Stimulated activated CD4-positive, alpha-beta T cell treated with anti-CD3 and anti-CD28 coated beads, Interleukin-12 subunit alpha, Interleukin-12 subunit beta, amount 100 ng/mL, for 24 hours (primary cell): ENCODE measurements at places on chromosomes 6 and 20.

- DNase-seq: no peak
Observed at GRCh38 chr20:18397030-18397429, 69.8 kb downstream of the DZANK1 start.

GRCh38 chr6:157471077-157471686 is 90.2 kb downstream of the ZDHHC14 start:
- DNase-seq: no peak

DNA sequence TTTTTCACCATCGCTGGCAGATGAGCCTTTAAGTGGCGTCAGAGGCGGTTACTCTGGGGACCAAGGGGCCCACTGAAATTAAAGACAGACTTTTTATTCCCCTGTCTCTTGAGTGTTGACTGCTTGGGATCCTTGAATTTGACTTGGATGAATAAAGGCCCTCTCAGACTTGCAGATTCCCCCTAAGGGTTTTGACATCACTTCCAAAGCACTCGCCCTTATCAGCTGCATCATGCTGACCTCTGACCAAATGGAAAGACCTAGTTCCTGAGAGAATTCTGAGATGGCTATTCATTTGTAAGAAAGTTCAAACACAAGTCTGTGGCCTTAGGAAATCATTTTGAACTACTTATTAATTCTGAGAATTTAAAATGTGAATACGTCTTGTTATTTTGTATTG is 13.5 kb upstream of the MOXD1 start:
- no peak for DNase-seq

- DNase-seq: no peak
Observed at GRCh38 chr20:59064214-59064722, 21.7 kb upstream of the PRELID3B start.

GRCh38 chr6:20946022-20946421 is 411.8 kb downstream of the CDKAL1 start:
- DNase-seq: no peak

DNA sequence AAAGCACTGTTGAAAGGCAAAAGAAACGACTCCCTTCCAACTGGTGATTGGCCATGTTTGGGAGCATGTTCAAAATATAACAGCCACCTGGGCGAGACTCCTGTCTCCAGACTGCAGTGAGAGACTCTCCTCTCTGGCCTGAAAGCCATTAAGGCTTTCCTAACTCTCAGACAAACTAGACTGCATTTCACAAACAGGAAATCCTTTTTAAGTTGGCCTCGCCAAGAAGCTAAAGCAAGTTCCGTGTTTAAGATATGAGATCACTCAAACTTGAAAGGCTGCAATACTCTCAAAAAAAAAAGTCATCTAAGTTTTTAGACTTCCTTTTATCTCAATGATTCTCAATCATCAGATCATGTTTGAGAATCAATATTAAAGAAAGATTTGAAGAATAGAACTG is 117.0 kb downstream of the TFAP2A start:
- no peak for DNase-seq

DNA sequence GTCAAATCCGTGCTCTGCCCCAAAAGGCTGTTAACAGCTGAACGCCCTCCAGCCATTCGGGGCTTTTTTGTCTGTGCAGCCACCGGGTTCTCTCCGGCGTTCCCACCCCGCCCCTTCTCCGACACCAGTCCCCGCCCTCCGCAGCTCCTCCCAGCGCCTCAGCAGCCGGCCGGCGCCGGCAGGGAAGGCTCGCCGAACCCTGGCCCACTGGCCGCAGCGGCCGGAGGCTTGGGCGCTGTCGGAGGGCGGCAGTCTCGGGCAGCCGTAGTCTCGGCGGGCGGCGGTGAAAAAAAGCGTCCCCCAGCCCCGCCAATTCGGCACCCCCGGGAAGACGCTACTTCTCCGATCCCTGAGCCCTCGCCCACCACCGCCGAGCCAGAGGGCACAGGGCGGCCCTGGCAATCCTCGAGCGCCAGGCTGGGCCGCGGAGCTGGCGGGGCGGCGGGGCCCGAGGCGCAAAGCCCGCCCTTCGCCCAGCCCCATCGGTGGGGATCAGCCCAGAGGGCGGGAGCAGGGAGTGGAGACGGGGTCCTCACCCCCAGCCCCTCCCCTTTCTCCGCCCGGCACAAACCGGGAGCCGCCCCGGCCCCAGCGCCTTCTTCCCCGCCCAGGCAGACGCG is at the start of gene SESN1:
Gene SESN1 (minus strand): TSS at position 431 of the 620 bp plus-strand sequence. CDS start 773 bp downstream, outside the sequence.
- peak; percentile 69 for DNase-seq

- peak; percentile 88 for DNase-seq
Observed at GRCh38 chr6:157323255-157323965, at the start of gene TMEM242. TSS of gene TMEM242 (minus strand) at chr6:157323519. CDS start at chr6:157323499, 20 bp downstream.

DNA sequence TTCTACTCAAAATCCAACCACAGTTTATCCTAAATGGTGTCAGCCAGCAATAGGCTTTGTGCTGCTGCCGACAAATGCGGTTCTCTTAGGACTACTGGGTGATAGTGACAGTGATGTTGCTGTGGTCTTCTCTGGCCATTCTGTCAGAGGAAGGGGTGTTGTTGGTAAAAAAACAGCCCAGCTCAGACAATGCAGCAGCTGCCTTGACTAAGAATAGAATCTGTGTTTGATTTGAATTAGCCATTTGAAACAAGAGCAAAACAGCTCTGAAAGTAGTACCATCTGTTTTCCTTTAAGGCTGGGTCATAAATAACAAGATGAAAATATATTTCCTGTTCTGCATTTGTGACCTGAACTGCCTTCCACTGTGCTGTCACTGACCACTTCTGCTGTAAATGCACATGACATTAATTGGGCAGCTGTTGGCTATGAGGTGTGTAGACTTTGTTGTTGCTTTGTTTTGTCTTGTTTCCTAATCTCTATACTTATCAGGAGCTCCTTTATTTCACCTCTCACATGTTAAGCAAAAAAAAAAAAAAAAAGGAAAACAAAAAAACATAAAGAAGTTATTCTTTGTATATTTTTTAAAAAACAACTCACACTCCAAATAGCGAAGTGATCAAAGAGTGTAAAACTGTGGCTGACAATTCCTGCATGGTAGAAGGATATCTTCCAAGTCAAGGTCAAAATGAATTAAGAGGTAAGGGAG is 497.8 kb upstream of the ARID1B start:
- DNase-seq: no peak

DNA sequence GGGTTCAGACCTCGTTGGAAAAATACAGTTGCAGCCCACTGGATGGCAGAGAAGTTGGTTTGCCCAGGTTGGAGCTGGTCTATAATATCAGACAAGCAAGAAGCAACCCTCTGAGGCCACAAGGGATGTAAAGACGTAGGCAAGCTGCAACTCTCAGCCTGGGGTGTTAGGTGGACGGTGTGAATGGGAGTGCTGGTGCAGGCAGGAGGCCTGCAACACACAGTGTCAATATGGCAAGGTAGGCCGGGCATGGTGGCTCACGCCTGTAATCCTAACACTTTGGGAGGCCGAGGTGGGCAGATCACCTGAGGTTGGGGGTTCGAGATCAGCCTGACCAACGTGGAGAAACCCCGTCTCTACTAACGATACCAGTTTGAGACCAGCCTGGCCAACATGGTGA is 10.5 kb downstream of the VPS16 start:
- no peak for DNase-seq
